SK-MEL-5 (cell line): ENCODE measurements at places on chromosomes 16 and 17. TPM values are rescaled to one million over a fixed set of nuclear protein-coding genes. Genes with fewer than 3 reads are reported as not detected.

Gene TK1
- total RNA-seq: 85.4 and 103 TPM in 2 replicates

Gene SPATA32
- not detected in 2 replicates for total RNA-seq

Gene NUFIP2
- 48.0 and 50.0 TPM in 2 replicates for total RNA-seq

Gene KRTAP2-1
- not detected in 2 replicates for total RNA-seq

Gene PPM1E
- 3.5 and 4.2 TPM in 2 replicates for total RNA-seq

Gene KATNIP
- total RNA-seq: 11.6 and 13.7 TPM in 2 replicates

Gene KRT25
- total RNA-seq: 0.05 and 0.27 TPM in 2 replicates

Gene CAPNS2
- 0.37 and 0.40 TPM in 2 replicates for total RNA-seq

DNA sequence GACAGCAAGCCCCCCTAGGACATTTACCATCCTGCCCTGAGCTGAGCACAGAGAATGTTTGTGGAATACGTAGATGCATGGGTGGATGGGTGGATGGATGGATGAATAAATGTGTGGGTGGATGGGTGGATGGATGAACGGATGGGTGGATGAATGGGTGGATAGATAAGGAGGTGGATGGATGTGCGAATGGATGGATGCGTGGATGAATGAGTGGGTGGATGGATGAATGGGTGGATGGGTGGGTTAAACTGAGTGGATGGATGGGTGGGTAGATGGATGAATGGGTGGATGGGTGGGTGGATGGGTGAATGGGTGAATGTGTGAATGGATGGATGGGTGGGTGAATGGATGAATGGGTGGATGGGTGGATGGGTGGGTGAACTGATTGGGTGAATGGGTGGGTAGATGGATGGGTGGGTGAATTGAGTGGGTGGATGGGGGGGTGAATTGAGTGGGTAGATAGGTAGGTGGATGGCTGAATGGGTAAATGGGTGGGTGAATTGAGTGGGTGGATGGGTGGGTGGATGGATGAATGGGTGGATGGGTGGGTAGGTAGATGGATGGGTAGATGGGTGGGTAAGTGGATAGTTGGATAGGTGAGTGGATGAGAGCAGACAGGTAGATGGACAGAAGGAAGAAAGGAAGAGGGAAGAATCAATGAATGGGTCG lies 5.2 kb downstream of the TMC6 start:
- no peak for DNase-seq

- DNase-seq: no peak
Observed at GRCh38 chr17:63543822-63544420, 6.4 kb upstream of the DCAF7 start.

DNA sequence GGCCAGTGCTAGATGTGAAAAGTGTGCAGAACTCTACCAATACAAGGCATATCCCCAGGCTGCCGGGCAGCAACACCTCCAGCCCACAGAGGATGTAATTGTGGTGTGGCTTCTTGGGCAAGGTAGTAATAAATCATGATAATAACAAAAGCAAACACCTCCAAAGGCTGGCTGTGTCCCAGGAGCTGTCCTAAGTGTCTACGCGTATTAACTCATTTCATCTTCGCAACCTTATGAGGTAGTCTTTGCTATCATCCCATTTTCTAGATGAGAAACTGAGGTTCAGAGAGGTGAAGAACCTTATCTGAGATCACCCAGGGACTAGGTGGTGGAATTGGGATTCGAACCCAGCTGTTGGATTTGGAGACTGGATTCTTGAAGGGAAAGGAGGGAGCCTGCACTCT lies 5.3 kb downstream of the PDK2 start:
- no peak for DNase-seq

DNA sequence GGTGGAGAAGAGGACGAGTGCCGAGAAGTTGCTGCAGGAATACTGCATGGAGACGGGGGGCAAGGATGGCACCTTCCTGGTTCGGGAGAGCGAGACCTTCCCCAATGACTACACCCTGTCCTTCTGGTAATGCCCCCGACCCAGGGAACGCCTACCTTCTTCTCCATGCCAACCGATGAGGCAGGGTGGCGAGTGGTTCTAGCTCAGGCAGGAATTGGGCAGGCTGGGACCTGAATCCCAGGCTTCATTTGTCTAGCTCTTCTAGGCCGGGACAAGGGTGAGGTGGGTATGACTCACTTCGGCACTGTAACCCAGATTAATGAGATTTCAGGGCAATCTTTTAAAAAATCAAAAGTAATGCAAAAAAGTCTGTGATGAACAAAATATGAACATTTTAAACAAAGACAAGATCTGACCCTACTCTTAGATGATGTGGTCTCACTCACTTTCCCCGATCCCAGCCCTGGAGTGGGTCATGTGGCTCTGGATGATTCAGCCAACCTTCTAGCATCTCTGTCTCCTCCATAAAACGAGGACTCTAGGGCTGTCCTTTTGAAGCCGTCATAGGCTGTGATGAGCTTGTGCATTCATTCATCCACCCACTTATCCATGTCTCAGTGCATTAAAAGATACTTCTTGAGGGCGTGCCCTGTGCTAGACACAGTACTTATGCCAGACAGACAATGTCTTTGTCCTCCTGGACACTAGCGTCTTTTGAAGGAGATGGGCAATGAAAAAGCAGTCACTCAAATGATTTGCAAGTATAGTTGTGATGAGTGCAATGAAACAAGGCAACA lies 102.6 kb downstream of the SDR42E1 start:
- peak; percentile 69 for DNase-seq

DNA sequence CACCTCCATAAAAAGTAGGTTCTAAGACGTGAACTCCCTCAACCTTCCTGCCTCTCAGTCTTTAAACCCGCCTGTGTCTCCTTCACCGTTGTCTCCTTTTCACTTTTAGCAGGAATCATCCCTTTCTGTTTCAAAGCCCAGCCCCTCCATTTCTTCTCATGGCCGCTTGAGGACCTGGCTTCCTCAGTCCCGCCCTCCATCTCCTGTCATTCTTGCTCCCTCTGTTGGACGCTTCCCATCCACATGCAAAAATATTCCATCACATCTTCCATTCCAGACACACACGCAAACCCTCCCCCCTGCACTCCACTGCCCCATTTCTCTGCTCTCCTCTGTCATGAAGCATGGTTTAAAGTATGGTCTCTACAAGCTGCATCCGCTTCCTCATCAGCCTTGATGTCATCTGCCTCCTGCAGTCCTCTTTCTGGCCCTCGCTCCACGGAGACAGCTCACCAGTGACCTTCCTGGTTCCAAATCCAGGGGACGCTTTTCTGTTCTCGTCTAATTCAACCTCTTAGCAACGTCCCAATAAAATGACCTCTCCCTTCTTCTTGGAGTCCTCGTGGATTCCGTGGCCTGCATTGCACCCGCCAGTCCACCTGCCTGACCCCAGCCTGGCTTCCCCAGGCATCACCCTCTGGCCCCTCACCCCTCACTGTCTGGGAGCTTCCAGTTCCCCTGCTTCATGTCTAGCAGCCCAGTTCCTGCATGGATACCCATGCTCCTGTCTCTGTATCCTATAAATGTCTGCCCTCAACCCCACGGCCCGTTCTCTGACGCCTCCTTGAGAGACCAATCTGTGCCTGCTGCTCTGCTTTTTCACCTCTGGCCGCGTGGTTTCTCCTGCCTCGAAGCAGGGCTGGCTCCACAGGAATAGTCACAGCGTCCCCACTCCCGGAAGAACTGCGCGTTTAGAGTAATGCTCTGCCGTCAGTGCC lies 26.2 kb downstream of the ANKRD40 start:
- DNase-seq: peak; percentile 88

DNA sequence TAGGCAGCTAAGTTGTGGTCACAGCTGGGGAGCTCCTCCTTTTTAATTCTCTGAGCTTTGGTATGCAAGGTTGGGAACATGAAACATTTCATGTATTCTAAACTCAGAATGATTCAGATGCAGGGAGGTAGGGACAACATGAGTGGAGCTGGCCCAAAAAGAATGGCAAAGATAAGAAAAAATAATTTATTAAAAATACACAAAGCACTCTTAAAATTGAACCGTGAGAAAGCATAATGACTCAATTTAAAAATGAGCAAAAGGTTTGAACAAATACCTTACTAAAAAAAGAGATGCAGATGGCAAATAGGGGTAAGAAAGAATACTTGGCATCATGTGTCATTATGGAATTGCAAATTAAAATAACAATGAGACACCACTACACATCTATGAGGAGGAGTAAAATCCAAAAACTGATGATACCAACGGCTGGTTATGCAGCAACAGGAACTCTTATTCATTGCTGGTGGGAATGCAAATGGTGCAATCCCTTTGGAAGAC lies 175.6 kb upstream of the IRX3 start:
- DNase-seq: no peak

- no peak for DNase-seq
Observed at GRCh38 chr17:5943232-5943631, 126.9 kb upstream of the WSCD1 start.

- DNase-seq: no peak
Observed at GRCh38 chr16:62462971-62463370, 426.7 kb upstream of the CDH8 start.

DNA sequence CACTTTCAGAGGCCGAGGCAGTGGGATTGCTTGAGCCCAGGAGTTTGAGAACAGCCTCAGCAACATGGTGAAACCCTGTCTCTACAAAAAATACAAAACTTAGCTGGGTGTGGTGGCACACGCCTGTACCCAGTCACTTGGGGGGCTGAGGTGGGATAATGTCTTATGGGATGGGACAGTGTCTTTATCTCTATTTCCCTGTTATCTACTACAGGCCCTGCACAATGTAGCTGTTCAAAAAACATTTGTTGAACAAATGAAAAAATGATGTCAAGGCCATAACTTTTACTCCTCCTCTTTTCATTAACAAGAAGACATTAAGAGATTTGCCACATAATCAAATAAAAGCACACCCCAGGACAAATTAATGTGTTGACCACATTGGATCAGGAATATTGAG lies 13.8 kb downstream of the TUBG1 start:
- no peak for DNase-seq

DNA sequence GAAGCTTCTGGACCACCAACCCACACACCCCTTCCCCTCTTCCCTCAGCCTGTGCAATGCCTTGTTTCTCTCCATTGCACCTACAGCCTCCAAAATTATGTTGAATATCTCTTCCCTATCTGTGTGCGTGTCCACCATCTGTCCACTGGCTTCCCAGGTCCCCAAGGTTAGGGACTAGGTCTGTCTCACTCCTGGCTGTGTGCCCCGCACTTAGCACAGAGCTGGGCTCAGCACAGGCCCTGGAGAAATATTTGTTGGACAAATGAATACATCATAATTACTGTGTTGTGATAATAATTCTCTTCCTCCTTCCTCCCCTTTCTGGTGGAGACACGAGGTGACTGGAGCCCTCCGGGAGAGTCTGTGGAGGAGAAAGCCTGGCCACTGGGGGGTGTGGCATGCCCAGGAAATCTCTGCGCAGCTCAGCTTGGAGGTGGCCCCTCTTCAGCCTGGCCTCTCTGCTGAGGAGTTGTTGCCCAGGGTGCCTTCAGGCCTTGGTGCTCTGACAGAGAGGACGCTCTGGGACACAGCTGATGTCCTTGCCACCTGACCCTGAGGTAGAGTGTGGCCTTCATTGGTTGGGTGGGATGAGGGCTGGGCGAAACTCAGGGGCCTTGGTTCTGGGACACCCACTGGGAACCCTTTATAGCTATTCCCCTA lies 3.3 kb upstream of the BRD7 start:
- DNase-seq: peak; percentile 38

DNA sequence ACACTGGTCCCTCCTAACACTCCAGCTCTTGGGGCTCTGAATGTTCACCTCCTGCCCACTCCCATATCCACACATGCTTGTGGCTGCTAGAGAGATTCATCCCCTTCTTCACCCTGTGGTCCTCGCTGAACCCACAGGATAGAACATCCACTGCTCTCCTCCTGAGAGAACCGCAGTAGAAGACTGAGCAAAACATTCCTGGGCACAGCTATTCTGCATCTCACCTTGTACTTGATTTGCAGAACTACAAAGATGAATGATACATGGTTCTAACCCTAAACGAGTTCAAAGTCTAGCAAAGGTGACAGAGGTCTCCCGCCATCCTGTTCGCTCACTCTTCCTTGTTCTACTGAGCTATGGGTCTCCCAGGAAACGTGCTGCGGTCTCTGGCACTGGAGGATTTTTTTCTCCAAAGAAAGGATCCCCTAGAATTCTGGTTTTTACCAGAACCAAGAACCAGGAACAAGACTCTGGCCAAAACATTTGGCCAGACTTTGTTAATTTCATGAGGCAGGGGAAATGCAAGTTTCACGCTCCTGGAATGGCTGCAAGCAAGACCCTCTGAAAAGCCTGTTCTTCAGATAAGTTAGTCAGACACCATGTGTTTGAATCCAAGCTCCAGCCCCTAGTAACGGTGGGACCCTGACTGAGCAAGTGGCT lies 39.5 kb downstream of the TMEM114 start:
- DNase-seq: no peak

DNA sequence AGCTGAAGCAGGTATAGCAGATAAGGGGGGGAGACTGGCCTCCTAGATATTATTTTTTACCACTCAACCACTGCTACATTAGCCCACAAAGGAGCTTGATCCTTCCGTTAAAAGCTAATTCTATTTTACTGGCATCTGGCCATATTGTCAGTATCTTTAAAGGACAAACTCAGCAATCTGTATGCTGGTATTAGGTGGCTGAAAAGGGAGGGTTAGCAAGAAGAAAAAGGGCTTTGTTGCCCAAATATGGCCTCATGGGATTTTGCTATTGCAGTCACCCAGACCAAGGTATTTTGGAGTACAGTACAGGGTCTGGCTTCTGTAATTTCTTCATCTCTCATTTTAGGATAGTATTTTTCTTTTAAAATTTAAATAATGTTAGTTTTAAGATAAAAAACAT lies 14.4 kb downstream of the RFWD3 start:
- DNase-seq: no peak

DNA sequence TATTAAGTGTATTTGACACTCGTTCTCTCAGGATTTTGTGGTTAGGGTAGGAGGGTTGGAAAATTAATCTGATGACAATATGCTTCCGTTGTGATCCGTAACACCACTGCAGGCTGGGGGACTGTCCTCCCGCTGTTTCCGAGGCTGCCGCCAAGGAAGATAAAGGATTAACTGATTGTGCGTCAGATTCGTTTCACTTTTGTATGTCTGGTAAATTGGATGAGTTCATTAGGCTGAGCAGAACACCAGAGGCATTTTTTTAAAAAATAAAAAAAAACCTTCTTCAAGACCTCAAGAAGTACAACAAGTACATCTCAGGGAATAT lies 486.7 kb upstream of the SALL1 start:
- no peak for DNase-seq
